ENCODE measurements at places on chromosomes 2 and 18.

DNA sequence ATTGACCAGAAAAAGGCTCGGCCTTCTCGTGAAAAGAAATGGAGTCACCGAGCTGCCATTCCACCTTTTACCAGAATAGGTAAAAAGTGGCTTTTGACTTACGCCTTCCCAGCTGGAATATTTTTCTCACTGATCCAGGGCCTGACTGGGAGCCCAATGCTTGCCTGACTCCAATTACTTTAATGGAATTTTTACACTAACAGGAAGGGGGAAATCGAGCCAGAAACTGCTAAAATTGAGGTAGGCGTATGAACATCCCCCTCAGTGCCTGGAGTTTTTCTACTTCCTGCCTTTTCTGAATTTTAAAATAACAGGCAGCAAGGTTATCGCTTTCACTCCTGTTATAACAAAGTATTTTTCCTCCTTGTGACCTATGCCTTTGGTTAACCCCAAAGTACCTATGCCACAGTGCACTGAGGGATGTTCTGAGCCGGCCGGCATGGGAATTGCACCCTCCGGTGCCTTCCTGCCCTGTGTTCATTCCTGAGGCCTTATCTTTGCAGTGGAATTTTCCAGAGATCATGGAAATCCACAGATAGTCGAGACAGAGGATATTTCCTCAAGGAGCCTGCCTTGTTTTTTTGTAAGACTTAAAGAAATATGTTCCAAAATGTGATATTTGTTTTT is 18.3 kb upstream of the RPL31 start:
- DNase-seq, result no peak

DNA sequence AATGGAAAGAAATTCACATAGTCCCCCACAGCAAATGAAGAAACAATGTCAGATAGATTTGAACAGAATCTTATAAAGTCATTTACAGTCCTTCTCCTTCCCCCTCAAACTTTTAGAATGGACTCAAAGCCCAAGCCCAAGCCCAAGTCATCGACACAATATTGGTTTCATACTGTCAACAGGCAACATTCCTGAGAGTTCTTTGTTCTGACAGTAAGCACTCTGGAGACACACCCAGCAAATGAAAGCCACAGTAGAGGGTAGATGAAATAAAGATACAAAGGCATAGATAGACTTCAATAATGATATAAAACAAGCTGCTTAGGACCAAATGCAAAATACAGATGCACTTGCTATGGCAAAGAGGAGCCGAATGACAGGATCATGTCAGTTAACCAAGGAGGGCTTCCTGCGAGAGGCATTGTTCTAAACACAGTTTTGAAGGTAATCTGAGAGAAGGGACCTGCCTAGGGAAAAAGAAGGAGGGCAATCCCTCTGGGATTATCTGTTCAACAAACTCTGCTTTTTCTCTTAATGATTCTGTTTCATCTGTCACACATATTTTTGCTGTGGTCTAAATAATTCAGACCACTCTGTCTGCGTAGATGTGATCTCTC is 97.1 kb upstream of the MAP4K3 start:
- DNase-seq, result no peak

- no peak for DNase-seq
These were observed 215.8 kb downstream of the ZFP36L2 start for GRCh38 chr2:43010438-43011157.

DNA sequence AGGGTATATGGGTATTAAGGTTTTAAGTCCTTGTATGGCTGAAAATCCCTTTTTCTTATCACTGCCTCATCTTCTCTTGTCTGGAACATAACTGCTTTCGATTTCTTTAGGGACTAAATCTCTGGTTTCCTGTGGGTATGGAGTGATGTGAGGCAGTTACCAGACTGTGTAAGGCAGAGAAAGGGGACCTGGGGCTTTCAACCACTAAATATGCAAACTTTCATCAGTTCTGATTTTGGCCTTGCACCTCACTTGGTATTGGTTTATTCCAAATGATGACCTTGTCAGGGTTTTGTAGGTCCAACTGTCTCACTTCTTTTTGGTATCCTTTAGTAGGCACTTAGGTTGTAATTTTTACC is 9.3 kb downstream of the MAP4K4 start:
- no peak for DNase-seq

- no peak for DNase-seq
These were observed 14.3 kb upstream of the ITGA6 start for GRCh38 chr2:172412984-172413492.

GRCh38 chr2:149191915-149192314 is 138.5 kb upstream of the LYPD6 start:
- no peak for DNase-seq

GRCh38 chr2:190361572-190361971 is 18.2 kb downstream of the INPP1 start:
- no peak for DNase-seq

GRCh38 chr2:10668402-10669012 is 21.3 kb downstream of the NOL10 start:
- DNase-seq, result no peak

GRCh38 chr2:219615036-219615435 is 12.4 kb upstream of the SLC4A3 start:
- no peak for DNase-seq

DNA sequence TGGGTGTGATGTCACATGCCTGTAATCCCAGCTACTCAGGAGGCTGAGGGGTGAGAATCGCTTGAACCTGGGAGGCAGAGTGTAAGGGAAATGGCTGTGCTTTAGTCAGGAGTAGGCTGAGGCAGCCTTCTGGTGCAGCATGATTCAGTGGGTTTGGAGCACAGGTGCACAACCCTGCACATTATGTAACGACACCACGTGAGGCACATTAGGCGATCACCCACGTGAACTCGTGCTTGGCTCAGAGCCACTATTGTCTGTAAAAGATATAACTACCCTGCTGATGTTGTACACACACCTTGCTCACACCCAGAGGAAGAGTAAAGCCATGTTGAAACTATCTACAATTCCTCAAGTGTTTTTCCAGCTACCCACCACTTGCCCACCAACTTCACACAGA is 54.8 kb upstream of the ZC3H15 start:
- no peak for DNase-seq

DNA sequence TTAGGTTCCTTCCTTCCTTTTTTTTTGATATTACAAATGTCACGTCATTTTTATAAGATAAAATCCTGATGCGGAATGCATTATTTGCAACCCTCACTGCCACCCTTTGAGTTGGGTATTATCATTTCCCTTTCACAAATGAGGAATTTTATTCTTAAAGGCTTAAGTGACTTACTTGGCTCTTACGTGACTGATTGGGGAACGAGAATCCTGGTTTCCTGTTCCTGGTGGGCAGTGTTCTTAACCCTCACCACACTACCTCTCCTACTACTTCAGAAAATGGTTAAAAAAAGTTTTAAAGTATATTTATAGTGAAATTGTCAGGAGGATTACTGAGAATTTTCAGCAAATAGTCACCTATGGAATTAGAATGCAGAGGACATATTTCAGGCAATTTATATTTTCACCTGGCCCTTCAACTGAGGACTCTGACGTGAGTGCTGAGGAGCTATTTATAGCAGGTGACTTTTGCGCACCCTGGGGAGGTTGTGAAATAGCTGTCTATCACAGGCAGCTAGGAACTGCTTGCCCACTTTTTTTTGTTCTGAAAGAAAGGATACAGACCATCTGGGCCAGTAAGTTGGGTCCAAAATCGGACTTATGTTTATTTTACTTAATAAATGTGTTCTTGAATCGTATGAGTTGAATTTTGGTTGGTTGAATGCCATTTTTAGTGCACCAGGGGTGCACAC is 18.7 kb upstream of the RASGRP3 start:
- no peak for DNase-seq

GRCh38 chr2:212919238-212919637 is 232.2 kb downstream of the IKZF2 start:
- no peak for DNase-seq

DNA sequence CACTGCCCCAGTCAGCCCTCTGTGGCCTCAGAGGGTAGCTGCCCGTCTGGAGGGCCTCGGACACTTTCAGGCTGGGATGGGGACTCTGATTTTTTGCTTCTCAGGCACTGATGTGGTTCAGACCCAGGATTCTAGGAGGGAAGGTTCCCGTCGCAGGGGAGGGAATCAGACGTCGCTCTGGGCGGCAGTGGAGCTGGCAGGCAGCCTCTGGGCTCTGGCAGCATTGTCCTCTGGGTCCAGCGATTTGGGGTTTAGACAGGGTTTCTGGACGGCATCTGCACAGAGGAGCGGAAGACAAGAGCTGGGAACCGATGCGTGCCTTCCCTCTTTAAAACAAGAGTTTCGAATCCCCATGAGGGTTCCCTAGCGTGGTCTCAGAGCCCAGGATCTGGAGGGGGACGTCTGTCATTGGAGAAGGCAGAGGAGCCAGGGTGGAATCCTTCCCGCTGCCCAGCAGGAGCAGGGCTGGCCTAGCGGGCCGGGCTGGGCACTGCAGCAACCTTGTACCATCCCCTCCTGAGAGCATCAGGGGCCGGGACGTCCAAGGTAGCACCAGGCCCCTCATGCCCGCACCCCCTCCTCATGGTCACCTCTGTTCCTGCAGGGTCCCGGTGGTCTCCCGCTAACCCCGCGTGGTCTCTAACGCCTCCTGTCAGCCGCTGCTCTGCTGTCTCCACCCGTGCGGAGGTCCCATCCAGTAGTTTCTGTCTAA is 246.0 kb downstream of the AGAP1 start:
- no peak for DNase-seq

- DNase-seq, result no peak
These were observed 37.7 kb downstream of the ID2 start for GRCh38 chr2:8719528-8719927.

DNA sequence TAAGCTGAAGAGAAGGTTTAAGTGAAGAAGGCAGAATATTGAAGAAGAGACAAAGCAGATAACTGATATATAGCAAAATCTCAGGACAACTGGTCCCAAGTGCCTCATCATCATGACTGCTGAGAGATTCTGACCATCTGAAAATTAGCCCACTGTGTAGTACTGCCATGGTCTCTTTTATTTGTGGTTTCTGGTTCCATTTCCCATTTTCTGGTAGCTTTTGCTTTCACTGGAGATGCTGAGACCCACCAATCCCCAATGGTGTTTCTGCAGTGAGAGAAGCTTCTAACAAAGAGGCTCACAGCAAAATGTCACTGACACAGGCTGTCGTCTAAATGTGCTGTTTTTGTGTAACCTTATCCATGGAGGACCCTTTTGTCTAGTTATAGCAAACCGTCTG is 79.5 kb downstream of the TMEM163 start:
- DNase-seq, result no peak

- no peak for DNase-seq
These were observed 315.0 kb downstream of the CTNNA2 start for GRCh38 chr2:79827881-79828280.

GRCh38 chr2:194824450-194824849 is 832.6 kb upstream of the SLC39A10 start:
- no peak for DNase-seq

GRCh38 chr18:49227441-49228165 is 232.8 kb downstream of the DYM start:
- no peak for DNase-seq

GRCh38 chr18:51260118-51260517 is 62.6 kb upstream of the MEX3C start:
- no peak for DNase-seq

DNA sequence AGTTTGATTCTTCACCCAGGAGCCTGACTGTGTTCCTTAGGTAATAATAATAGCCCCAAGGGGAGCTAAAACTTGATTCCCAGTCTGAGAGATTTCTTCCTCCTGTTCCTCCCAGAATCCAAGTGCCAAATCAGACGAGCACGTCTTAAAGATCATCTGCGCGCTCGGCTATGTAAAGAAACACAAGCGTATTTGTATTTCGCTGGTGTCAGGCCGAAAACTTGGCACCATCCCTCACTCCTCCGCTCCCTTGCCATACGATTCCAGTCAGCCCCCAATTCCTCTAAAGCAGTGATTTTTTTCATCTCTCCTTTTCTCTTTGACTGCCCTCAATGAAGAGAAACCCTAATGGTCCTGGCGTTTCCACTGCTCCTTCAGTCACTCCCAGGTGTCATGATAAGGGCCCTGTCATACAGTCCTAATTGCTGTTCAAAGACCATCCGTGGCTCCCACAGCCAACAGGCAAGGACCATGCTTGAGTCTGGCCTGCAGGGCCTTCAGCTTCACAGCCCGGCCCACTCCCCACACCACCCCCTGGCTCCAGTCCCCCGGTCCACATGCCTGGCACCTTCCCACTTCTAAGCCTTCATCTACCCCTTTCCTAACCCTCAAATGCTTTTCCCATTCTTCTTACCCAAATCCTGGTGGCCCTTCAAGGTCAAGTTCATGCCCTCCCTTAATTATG is 130.8 kb upstream of the ID2 start:
- DNase-seq, result no peak

DNA sequence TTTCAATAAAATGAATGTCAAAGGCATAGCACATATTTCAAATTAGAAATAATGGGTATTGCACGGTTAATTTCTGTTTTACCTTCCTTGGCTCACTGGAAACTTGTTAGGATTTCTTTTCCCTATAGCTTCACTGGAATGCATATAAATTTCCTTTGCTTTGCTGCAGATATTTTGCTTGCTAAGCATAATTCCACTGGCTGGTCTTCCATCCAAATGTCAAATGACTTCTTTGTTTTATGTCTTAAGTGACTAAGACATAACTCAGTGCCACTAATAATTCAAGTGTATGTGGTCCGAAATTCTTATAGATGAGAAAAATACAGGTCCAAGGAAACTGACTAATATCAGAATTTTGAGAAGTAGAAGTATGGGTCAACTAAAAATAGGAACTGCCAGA is 182.8 kb upstream of the PGAP1 start:
- DNase-seq, result no peak

DNA sequence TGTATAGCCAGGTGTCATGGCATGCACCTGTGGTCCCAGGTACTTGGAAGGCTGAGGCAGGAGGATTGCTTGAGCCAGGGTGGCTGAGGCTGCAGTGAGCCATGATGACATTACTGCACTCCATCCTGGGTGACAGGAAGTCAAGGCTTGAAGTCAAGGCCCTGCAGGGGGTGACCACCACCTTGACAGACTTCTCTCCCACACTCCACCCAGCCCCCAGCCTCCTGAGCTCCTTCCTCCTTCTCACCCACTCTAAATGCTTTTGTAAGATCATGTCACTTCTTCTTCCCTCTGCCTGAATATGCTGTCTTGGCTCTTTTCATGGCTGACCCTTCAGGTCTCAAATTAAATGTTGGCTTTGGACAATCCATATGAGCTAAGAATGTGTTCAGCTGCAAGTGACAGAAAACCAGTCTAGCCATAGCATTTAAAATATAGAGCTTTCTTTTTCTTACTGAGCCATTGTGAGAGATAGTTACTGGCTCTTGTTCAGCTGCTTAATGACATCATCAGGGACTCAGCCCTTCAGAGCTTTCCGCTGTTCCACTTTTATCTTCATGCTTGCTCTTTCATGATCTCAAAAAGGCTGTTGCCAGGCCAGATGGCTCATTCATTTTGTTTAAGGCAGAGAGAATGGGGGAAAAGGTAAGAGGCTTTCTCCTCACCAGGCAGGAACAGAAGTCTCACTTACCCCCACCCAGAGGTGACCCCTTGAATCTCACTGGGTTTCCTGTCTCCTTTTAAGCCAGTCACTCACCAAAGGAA is 36.7 kb upstream of the TTC39C start:
- no peak for DNase-seq

- no peak for DNase-seq
These were observed 300.1 kb upstream of the NXPH2 start for GRCh38 chr2:139080244-139080643.
